ENCODE measurements at places on chromosomes 3 and 15.

DNA sequence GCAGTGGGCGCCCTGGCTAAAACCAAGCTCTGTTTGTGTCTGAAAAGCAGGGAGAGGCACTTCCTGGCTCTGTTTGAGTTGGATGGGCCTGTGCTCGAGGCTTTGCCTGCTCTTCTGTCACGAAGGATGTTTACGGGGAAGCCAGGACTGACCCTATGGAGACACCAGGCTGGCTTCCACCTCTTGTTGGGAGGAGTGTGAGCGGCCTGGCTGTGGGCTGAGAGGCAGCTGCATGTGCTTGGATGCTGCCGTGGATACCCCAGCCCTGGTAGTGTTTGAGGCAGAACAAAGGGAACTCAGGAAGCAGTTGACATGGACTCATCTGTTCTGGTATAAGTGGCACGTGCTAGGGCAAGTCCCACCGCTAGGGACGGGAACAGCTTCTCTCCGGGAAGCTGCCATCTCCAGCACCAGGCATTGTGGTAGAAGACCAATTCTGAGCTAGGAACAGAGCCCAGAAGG is 17.6 kb upstream of the SLC41A3 start:
- DNase-seq = no peak

GRCh38 chr15:49058559-49058958 is 12.3 kb upstream of the SECISBP2L start:
- no peak for DNase-seq

DNA sequence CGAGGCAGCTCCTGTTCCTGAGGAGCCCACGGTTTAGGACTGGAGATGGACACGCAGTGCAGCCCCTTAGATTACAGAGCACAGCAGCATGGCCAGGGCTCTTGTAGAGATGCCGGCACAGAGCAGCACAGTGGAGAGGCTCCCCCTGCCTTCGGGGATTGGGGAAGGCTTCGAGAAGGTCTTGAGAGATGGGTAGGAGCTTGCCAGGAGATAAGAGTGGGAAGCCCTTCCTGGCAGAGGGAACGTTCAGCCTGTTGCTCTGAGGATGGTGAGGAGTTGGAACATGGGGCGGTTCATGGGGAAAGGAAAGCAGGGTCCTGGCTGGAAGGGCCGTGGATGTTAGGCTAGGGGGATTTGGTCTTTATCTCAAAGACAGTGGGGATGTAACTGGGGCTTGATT is 10.0 kb downstream of the EPB42 start:
- no peak for DNase-seq

DNA sequence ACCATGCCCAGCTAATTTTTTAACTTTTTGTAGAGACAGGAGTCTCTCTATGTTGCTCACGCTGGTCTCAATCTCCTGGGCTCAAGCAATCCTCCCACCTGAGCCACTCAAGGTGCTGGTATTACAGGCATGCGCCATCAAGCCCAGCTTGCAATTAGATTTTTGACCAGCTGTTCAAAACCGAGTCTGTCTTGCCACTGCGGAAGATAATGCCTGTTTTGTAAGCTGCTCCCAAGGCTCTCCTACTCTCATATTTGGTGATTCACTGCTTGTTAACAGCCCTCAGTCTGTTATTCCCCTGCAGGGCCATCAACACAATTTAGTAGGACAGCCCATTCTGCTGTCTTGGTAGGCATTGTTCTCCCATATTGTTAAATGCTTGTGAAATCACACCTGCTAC is 17.8 kb upstream of the MCCC1 start:
- no peak for DNase-seq

- DNase-seq = no peak
Observed at GRCh38 chr3:130465521-130465920, 51.5 kb upstream of the COL6A6 start.

DNA sequence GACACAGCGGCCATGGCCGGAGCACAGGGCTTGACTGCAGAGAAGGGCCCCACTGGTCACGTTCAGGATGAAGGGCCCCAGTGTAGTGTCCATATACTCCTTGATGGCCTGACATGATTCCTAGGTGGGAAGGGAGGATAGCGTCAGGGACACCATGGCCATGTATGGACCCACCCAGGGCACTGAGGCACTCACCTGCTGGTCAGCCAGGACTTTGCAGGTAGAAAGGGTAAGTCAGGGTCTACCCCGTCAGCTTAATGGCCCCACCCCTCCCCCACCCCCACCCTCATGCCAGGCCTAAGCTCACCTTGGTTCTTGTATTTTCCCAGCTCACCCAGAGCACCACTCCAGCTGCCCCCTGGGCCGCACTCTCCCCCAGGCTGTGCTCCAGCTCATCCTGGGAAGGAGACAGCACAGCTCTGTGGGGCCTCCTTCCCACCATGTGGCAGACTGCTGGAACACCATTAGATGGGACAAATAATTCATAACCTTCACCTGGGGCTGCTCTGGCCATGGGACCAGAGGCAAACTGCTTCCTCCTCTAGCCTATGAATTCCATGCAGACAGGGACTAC is 1.6 kb upstream of the HYAL3 start:
- DNase-seq = no peak

DNA sequence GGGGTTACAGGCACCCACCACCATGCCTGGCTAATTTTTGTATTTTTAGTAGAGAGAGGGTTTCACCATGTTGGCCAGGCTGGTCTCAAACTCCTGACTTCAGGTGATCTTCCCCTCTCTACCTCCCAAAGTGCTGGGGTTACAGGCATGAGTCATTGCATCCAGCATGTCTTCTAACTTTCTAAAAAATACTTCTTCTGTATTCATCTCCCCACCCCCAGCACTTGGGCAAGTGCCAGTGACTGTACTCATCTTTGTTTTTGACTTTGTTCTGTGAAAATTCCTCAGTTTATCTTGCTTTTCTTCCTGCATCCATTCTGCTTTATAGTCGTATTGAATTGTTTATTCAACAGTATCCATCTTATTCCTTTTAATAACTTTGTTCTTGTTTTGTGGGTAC is 47.6 kb downstream of the ARIH1 start:
- peak; percentile 56 for DNase-seq

DNA sequence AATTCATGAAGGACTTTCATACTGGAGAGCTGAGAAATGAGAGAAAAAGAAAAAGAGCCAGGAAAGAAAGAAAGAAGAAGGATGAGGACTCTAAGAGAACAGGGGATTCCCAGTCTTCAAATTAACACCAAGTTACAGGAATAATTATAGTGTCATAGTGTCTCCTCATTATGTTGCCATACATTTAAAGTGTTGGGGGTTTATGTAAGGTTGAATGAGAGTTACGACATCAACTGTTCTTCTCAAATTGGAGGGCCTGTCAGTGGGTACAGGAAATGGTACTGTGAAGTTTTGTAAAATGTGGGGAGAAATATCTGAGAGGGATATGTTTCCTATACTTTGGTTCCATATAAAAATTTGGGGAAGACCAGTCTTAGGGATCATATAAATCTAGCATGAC is 12.3 kb upstream of the CD200 start:
- no peak for DNase-seq

DNA sequence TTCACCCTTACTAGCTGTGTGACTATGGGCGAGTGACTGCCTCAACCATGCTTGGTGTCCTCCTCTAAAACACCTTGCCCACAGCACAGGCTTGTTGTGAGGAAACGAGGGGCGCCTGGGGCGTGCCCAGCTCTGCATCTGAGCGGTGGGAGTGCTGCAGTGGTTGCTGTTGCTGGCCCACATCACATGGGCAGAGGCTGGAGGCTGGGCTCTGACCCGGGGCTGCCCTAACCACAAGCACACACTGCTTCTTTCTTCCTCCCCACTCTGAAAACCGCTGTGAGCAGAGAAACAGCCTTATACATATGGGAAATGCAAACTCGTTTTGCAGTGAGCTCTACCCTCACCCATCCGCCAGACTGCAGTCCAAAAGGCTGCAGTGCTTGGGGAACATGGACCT is 74.8 kb upstream of the RPL32 start:
- DNase-seq = no peak

GRCh38 chr15:74608786-74609185 is 6.8 kb upstream of the CLK3 start:
- DNase-seq = no peak

DNA sequence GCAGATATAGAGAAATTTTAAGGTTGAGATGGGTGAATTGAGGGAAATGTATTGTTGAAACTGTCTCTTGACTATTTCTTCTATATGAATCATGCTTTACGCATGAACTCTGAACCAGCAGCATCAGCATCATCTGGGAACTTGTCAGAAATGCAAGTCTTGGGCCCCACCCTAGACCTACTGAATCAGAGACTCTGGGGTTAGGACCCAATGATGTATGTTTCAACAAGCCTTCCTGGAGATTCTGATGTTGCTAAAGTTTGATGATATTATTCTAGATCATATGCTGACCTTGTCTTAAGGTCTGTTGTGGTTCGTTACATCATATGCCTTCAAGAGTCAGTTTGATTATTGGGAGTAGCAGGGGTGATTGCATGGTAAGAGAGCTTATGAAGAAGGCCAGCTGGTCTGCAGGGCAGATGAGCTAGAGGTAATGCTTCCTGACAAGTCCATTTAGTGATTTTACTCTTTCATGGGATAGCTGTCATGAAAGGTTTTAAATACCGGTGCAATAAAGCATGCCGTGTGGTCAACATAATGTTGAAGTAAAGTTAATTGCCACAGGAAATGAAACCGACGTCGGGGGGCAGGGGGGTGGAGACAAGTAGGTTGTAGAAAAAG is 152.4 kb upstream of the MRPL3 start:
- DNase-seq = no peak

DNA sequence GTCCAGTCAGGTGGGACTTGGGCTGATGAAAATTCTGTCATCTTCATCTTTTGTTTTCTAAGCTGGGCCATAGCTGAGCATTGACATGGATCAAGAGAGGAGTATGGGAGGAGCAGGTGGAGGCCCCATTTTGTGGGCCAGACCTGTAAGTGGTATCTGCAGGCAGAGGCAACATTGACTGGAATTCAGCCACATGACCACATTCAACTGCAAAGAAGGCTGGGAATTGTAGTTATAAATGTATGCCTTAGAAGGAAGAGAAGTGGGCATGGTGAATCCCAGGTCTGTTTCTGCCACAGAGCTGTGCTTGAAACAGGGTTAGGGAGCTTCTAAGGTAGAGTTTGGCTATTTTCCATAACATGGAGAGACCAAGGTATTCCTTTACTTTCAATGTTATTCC is 11.4 kb downstream of the KCNAB1 start:
- no peak for DNase-seq

GRCh38 chr3:115428841-115429240 is 194.5 kb upstream of the GAP43 start:
- no peak for DNase-seq

DNA sequence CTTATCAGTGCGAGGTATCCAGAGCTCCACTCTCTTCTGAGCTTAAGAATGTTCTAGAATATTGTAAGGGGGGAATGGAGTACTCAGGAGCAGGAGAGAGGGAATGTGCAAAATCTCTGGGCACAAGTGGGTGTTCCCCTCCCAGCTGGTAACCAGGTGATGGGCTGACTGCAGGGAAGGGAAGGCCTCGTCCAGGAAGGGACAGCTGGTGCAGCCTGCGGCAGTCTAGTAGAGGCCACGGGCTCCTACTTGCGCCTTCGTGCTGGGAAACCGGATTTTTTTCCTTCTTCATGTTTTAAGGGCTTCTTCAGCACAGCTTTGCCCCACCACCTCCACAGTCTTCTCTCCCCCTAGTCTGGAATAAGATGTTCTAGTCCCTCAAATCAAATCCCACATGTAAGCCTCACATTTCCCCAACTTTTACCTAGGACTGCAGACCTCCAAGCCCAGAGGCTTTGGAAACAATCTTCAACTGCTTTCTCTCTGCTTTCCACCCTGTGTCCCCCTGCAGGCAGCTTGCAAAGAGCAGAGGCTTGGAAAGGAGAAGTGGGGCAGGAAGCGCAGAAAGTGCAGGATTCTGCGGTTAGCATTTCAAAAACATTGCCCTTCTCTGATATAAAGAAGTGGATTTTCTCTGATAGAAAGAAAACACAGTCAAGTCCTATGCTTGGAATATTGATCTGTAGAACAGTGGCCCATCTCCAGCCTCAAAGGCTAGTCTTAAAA is 11.9 kb upstream of the CGNL1 start:
- DNase-seq = no peak

DNA sequence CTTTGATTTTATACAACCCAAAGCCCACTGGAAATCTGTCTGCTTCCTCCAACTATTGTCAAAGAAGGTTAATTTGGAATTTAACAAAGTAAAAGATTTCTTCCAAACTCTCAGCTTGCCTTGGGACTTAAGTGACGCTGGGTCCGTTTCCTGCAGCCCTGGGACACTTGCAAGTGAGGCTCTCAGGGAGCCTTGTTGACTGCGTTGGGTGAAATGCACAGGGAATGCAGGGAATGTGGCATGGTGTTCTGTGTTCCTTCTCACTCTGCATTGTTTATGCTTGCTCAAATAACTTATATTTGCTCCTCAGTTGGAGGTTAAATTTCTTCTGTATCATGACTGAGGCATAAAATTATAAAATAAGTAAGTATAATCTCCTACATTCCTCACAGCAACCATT is 60.9 kb upstream of the TJP1 start:
- DNase-seq = no peak

GRCh38 chr15:73323956-73324355 is 44.8 kb downstream of the HCN4 start:
- DNase-seq = no peak

GRCh38 chr15:73957276-73957675 is 31.0 kb downstream of the LOXL1 start:
- DNase-seq = peak; percentile 37

GRCh38 chr15:95930659-95931375 is 399.7 kb upstream of the NR2F2 start:
- DNase-seq = no peak

- DNase-seq = no peak
Observed at GRCh38 chr3:154776549-154777225, 303.4 kb upstream of the MME start.

Measured in NCI-H226 (cell line).